Fibroblast of gingiva (primary cell): ENCODE measurements at places on chromosomes 7 and 10.

GRCh38 chr10:29961351-29961750 is 98.0 kb downstream of the JCAD start:
- DNase-seq, result no peak

GRCh38 chr10:3500408-3500856 is 284.6 kb downstream of the KLF6 start:
- DNase-seq, result peak; percentile 99

DNA sequence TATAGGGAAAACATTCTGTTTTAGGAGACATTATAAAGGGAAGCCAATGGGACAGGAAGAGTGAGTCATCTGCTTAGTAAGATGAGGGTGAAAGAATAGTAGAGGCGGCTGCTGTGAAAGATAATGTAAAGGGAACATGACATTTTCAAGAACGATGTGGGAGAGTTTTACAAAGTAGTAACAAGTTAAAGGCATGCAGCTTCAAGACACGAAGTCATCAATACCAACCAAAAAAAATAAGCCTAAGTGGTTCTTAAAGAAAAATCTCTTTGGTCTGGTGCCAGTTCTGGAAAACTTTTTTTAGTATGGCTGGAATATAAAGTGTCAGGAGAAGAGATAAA is 6.1 kb downstream of the GSTO1 start:
- peak; percentile 34 for DNase-seq

DNA sequence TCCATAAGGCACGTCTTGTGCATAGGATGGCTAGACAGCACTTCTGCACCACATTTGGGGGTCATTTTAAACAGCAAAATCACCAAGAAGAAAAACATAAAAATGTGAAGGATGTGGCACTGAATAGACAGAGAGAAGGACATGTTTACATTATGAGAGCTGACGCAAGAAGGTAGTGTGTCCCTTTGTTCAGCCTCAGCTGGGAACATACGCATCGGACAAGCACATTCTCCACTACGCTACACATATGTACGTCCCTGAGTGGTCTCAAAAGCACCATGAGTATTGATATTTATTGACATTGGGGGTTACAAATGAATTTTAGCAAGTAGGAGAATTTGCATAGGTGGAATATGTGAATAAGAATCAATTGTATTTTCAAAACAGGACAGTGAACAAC is 20.2 kb downstream of the DDC start:
- no peak for DNase-seq

DNA sequence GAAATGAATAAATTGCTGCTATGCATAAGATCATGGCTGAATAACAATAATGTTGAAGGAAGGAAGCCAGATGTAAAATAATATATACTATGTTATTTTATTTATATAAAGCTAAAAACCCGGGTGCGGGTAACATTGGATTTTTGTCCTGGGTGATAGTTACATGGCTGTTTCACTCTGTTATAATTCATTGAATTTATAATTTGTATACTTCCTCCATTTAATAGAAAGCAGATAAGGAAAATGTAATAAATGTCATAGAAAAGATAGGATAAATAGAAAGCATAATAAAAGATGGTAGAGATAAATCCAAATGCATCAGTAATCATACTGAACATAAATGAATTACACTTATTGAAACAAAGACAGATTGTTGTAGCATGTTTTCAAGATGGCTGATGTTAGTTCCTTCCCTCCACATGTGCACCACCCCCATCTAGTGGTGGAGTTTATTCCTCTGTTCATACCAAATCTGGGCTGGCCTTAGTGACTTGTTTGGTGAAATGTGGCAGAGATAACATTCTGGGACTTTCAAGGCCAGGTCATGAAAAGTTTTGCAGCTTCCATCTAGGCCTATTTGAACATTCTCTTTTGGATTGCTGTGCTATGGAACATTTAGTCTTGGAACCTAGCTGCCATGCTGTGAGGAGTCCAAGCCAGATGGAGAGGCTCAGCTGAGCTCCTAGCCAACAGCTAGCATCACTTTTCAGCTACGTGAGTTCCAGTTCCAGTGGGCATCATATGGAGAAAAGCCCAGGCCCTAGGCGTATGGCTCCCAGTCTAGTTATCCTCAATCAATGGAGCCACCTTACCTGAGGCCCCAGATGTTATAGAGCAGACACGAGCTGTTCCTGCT is 46.9 kb downstream of the AHCYL2 start:
- peak; percentile 63 for DNase-seq

- no peak for DNase-seq
Observed at GRCh38 chr7:127794551-127794950, 142.6 kb downstream of the SND1 start.

DNA sequence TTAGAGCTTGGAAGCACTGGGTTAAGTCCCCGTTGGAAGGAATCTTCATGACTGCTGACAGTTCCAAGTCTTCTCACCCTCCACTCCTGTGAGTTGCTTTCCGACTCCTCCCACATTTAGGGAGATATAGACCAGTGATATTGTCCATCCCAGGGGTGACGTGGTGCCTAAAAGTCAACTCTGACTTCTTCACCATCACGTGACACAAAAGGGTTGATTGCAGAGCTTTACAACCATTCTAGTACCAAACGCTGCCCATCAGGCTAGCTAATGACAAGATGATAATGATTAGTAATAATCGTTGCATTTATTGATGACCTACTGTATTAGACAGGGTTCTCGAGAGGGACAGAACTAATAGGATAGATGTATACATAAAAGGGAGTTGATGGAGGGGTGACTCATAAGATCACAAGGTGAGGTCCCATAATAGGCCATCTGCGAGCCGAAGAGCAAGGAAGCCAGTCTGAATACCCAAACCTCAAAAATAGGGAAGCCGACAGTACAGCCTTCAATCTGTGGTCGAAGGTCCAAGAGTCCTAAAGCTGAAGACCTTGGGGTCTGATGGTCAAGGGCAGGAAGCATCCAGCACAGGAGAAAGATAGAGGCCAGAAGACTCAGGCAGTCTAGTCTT is 85.3 kb upstream of the CARD11 start:
- DNase-seq, result no peak

GRCh38 chr10:3484306-3485056 is 300.5 kb downstream of the KLF6 start:
- DNase-seq, result peak; percentile 85

DNA sequence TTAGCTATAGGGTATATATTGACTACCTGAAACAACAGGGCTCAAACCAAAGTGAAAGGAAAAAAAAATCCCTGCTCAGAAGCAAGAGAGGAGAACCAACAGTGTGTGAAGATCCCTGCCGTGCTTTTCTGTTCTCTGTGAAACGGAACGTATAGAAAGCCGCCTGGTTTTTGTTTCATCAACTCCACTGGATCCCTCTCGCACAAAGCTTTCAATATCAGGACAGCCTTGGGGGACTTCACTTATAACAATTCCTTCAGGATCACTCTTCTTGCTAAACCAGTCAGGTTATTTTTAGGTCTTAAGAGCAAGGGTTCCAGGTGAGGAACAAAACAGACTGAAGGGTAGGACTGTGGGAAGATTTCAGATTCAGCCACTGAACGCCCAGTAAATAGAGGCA is 151.1 kb upstream of the CACNA2D1 start:
- no peak for DNase-seq

DNA sequence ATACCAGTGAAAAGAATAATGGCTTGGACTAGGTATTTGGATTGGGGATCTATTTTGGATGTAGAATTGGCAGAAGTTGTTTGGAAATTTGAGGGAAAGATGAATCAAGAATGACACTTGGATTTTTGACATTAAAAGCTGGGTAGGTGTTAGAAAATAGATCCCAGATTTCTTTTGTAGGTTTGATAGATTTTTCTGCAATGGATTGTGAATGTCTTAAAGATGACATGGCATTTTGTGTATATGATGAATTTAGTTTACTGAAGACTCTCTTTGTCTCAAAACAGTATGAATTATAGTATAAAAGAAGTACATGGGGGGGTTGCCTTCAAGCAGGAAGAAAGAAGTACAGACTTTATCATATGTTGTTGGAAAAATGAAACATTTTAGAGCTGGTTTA is 75.8 kb downstream of the MPLKIP start:
- peak; percentile 47 for DNase-seq

- peak; percentile 95 for DNase-seq
Observed at GRCh38 chr10:75542906-75543305, 111.5 kb downstream of the LRMDA start.

DNA sequence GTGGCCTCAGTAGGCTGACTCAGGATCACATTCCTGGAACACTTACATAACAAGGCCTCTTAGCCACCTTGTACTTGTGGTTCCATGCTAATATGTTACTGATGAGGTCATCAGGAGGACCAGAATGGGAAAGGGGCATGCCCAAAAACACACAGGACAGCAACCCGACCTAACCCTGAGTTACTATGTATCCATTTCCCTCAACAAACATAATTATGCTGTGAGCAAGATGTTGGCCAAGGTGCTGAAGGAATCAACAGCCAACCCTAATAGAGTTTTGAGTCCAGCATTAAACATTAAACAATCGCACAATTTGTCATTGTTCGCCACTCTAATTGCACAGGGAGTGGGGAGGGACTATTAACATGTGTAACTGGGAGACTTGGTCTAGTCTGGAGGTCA is 129.4 kb downstream of the PLPP4 start:
- DNase-seq, result no peak

GRCh38 chr10:88095223-88095721 is 231.8 kb downstream of the PTEN start:
- peak; percentile 61 for DNase-seq
